Left renal pelvis (tissue), 4 donors: ENCODE measurements at places on chromosomes 2 and 18.

DNA sequence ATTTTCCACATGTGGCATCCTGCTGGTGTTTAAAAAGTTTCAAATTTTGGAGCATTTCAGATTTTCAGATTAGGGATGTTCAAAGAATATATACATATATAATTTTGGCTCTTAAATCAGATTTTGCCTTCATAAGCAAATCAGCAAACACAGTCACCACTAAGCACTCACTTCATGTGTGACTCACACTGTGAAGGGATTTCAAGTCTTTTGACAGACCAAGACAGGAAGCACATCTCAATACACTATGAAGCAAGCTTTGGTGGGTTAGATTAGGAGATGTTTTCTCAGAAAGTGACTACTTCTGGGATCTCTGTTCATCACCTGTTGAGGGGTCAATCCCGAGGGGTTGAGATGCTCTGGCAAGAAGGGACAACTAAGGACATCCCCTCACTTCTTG is 227.8 kb upstream of the RBBP8 start:
- no peak for DNase-seq

DNA sequence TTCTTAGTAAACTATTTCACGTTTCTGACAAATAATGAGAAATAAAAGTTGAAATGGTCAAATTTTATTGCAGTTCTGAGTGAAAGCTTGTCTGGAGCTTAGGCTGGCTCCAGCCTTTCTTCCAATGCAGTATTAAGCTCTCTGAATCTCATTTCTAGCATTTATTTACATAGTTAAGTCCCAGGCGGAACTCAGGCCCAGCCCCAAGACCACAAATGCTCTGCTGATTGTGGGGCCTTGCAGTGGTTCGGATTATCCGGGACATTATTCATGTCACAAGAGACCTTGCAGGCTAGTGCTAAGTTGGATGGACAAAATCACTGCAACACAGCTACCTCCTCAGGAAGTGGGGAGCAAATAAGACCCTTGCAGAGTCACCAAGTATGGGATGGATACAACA is 2009.3 kb upstream of the CELF4 start:
- DNase-seq = no peak

- DNase-seq = no peak
Measured at GRCh38 chr2:232230560-232230959, 148.0 kb upstream of the ALPP start.

- no peak for DNase-seq
Measured at GRCh38 chr2:193837111-193837738, 1642.5 kb upstream of the TMEFF2 start.

GRCh38 chr2:107222466-107222865 is 336.5 kb upstream of the ST6GAL2 start:
- DNase-seq = no peak

DNA sequence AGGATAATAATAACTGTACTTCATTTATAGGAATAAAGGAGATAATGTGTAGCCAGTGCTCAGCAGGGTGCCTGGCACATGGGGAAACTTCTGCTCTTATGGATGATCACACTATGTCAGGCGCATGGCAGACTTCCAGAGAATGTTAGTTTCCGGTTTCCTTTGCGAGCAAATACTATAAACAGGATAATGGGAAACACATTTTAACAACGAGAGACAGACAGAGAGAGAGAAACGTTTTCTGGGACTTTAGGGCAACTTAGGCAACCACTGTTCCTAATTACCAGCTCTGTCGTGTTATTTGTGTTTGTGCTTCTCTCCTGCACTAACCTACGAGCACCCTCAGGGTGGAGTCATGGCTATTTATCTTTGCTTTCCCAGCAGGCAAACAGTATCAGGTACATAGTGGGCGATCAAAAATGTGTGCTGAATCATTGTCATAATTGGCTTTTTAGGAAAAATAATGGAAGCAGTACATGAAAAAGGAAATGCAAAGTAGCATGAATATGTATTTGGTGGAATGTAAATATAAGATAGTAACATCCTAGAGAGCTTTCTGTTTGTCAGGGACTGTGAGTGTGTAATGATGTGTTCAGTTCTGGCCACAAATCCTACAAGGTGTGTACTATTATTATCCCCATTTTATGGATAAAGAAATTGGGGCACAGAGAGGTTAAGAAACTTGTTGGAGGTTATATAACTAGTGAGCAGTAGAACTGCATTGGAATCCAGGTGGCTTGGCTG is 36.8 kb upstream of the IGFBP2 start:
- DNase-seq = no peak

- DNase-seq = no peak
Measured at GRCh38 chr2:148540022-148540421, 104.5 kb upstream of the EPC2 start.

- no peak for DNase-seq
Measured at GRCh38 chr2:172449911-172450550, 22.6 kb downstream of the ITGA6 start.

DNA sequence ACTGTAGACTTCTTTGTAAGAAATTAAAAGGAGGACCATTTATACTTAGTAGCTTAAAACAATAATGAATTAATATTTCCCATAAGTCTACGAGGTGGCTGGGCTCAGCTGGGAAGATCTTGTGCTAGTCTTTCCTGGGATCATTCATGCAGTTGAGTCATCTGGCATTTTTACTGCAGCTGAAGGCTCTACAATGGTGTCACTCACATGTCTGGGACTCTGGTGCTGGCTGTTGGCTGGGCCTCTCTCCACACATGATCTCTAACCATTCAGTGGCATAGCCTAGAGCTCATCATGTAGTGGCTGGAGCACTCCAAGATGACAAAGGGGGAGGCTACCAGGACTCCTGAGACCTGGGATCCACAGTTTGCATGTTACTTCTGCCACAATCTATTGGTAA is 35.5 kb downstream of the CLASP1 start:
- DNase-seq = no peak

DNA sequence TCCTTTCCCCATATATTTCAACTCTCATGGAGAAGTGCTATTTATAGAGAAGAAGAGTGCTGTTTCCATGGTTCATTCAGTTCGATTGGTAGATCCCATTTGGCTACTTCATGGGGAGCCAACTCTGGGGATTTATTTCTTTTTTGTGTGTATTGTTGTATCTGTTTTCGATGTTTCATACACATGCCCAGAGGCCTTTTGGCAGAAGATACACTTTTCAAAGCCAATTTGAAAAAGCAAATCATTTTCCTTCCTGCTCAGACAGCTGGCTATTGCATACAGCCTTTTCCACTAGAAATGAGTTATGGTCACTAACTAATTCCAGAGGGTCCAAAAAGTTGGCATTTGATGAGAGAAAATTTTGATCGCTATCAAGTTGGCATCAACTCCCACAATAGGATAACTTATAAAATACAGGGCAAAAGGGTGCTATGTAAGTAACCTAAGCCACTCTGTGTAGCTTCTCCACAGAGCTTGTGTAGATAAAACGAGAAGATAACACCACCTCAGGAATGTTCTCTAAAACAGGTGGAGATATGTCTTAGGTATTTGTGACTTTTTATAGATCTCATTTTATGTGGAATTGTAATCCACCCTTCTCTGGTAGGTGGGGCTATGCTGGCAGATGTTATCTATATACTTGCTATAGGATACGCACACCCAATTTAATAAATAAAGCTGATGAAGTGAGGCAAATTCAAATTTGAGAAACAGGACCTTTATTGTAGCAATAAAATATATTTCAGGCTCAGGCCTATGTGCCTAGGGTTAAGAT is 798.5 kb downstream of the SATB2 start:
- DNase-seq = no peak

DNA sequence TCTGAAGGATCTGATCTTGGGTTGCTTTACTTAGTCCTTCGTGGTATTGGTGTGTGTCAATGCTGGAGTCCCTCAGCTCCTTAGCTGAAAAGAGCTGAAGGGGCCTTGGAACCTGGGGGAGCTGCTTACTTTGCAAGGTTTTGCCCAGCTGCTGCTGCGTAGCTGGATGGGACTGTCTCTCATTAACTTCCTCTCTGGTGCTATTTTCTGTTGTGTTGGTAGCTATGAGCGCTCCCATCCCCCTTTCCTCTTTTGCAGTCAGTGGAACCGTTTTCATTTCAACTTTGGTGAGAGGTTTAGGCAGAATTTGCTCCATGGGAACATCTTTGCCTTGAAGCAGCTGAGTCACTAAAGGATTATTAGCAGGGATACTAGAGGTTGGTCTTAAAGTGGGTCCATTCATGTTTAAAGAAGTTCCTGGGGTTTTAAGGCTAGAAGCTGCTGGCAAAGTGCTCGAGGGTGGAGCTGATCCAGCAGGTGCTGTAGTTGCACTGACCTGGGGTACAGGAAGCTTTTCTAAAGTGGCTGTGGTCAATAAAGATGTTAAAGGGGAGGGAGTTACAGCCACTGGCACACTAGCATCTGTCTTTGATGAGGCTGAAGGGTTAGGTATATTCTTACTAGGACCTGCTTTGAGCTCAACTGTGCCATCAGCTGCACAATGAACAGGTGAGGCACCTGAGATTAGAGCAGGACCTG is 69.9 kb upstream of the DTNB start:
- no peak for DNase-seq
